Thyroid gland (tissue), 4 donors: ENCODE measurements at places on chromosomes 4 and X.

- no peak for DNase-seq
Measured at GRCh38 chr4:78938474-78938867, 767 bp downstream of the PAQR3 start.

GRCh38 chr4:144318797-144319196, 178.3 kb upstream of the GYPA start:
- no peak for DNase-seq

GRCh38 chrX:140503714-140504351, 1.0 kb downstream of the SOX3 start:
- DNase-seq: peak; percentile 34

DNA sequence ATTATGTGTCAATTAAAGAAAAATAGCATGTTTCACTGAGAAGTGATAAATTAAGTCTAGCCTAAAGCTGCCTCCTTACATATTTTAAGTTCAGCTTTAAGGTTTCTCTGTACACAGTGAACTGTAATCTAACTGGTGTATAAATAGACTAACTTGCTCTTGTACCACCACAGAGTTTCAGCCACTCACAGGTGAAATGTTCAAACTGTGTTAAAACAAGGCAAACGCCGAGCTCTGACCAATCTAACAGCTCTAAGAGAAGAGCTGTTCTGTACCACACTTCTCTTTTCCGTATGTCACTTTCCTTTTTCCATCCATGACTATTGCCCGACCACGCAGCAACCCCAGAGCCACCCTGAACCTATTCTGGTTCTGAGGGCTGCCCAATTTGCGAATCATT, 64.5 kb downstream of the DCHS2 start:
- DNase-seq: no peak

- DNase-seq: no peak
Measured at GRCh38 chr4:105139646-105140045, 7.0 kb upstream of the TET2 start.

DNA sequence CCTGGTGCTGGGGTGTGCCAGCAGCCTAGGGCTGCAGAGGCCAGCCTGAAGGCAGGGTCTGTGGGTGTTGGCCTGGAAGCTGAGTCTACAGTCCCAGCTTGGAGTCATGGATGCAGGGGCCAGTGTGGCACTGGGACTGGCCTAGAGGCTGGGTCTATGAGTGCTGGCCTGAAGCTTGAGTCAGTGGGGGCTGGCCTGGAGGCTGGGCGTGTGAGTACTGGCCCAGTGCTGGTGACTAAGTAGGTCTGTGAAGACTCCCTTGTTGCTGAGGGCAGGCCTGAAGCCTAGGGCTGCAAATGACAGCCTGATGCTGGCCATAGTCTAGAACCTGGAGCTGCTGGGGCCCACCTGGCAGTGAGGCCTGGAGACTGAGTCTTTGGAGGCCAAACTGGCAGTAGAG, 31.3 kb upstream of the ALG13 start:
- no peak for DNase-seq

- DNase-seq: no peak
Measured at GRCh38 chr4:1863297-1864033, 7.5 kb upstream of the LETM1 start.

- no peak for DNase-seq
Measured at GRCh38 chr4:69951602-69952001, 13.9 kb downstream of the CSN2 start.

DNA sequence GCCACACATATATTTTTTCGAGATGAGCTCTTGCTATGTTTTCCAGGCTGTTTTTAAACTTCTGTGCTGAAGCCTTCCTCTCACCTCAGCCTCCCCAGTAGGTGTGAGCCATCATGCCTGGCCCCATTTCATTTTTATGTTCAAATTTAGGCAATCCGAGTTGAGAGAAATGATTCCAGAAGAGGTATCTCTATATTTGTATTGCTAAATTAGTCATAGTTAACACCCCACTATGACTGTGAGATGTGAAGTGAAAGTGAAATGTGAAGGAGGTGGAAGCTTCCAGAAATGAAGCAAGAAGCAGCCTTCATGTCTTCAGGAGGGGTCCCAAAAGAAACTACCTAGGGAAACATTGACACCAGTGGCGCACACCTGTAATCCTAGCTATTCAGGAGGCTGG, 17.7 kb downstream of the APELA start:
- DNase-seq: no peak

GRCh38 chr4:89283226-89284009, 24.2 kb downstream of the GPRIN3 start:
- DNase-seq: no peak

DNA sequence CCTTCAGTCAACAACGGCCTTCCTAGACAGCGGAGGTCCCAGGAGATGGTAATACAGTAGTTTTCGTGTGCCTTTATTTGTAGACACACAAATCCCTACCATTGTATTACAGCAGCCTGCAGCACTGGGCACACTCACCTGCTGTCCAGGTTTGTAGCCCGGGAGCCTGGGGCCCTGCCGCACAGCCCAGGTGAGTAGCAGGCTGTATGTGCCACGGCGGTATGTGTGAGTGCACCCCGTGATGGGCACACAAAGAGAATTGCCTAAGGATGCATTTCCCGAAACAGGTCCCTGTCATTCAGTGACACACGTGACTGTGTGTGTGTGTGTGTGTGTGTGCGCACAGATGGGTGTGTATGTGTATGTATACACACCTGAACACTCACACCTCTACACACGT, 8.1 kb upstream of the SLC25A6 start:
- DNase-seq: no peak

DNA sequence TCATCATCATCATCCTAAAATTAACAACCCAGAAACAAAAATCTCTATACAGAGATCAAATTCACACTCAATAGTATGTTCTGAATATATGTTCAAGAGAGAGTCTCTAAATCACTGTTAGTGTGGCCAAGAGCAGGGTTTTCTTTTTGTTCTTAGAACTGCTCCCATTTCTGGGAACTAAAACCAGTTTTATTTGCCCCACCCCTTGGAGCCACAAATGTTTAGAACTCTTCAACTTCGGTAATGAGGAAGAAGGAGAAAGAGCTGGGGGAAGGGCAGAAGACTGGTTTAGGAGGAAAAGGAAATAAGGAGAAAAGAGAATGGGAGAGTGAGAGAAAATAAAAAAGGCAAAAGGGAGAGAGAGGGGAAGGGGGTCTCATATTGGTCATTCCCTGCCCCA, 32.3 kb downstream of the CYBB start:
- no peak for DNase-seq

DNA sequence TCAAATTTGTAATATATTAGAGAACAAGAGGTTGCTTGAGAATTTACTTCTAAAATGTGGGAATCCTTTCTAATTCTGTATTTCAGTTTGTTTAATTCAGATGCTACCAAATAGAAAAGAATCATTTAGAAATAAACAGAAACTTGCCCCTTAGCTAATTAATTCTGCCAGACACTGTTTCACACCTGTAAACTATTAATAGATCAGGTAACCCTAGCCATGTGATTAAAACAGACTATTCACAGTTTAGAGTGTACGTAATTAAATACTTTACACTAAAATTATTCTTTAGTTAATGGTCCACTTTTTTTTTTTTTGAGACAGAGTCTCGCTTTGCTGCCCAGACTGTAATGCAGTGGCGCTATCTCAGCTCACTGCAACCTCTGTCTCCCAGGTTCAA, 124.0 kb downstream of the PTPN13 start:
- no peak for DNase-seq

DNA sequence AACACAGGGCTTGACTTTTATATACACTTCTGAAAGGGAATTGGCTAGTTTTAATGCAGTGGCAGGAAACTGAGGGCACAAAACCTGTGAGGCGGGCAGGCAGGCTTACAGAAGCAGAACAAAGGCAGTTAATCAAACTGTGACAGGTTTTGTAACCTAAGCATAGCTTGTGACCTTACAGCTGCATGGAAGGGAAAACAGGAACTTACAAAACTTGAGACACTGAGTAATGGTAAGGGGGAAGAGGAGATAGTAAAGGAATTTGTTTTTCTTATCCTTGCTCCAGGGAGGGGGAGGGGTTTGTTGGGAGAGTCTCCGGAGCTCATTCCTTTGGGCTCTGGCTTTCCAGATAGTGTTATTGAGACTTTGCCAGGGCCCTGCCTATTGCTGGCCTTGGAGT, 55.6 kb downstream of the SLITRK4 start:
- no peak for DNase-seq

DNA sequence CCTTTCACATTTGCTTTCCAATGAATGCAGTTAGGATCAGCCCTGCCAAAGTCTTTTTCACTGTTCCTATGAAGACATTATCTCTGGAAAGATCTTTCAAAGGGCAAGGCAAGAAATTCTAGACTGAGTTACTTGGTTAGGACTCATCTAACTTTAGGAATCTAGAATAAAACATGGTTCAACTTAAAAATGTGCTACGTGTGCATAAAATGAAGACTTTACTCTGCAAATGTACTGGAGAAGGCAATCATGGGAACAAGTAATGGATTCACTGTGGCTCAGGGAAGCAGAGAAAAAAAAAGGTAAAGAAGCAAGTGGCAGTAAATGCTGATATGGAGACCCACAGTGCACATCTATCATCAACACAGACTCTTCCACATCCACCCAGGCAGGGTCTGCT, 297.4 kb downstream of the HNRNPD start:
- DNase-seq: no peak

DNA sequence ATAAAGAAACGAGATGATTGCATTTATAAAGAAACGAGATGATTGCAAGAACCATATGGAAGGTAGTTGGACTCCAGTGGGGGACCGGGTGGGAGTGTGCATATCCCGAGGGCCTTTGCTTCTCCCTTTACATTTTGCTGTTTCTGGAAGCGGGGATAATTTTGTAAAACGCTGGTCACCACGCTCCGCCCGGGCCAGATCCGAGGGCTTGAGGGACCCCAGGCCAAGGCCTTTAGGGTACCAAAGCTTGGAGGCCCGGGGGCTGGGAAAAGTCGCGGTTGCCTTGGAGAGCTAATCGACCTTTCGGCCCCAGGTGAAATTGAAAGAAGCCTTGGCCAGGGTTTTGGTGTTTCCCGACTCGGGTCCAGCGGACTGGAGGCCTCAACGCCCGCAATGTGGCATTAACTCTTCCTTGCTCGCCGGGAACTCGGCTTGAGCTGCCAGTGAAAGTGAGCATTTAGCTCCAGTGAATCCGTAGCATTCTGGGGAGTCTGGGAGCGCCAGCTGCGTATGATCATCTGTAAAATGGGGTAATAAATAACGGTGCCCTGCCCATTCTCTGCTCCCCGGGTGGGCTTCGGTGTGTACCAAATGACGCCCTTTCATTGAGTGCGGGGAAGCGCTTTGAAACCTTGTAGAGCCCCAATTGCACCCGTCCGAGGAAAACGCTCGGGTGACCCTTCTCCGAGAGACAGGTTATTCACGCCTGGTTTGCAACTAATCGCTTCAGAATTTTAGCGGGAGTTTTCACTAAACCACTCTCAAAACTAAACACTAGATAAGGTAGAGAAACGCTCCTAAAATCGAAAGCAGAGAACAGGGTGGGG, 4.5 kb downstream of the NKX3-2 start:
- no peak for DNase-seq

GRCh38 chrX:71622576-71623450, 4.5 kb upstream of the CXCR3 start:
- peak; percentile 91 for DNase-seq

GRCh38 chr4:105116616-105117319, 29.9 kb upstream of the TET2 start:
- DNase-seq: peak; percentile 26

GRCh38 chr4:184936071-184936470, 82.2 kb upstream of the HELT start:
- no peak for DNase-seq

DNA sequence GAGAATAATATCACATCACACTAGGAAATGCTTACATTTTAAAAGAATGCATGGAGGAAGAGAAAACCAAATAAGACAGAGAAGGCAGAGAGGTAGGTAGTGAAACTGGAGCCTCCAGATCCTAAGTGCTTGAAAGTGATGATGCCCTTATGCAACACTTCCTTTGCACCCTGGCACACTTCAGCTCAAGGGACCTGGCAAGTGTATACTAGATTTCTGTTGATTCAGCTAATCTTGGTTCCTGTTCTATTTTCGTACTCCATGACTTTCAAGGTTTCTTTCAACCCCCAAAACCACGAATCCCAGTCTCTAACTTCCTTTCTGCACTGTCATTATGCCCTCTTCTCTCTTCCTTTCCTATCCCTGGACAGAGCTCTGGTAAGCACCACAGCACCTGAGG, 36.9 kb upstream of the SH3KBP1 start:
- DNase-seq: peak; percentile 1

- no peak for DNase-seq
Measured at GRCh38 chrX:1658071-1658491, 43.2 kb downstream of the ASMT start.

- peak; percentile 88 for DNase-seq
Measured at GRCh38 chrX:129980540-129981199, 1.8 kb upstream of the BCORL1 start.

DNA sequence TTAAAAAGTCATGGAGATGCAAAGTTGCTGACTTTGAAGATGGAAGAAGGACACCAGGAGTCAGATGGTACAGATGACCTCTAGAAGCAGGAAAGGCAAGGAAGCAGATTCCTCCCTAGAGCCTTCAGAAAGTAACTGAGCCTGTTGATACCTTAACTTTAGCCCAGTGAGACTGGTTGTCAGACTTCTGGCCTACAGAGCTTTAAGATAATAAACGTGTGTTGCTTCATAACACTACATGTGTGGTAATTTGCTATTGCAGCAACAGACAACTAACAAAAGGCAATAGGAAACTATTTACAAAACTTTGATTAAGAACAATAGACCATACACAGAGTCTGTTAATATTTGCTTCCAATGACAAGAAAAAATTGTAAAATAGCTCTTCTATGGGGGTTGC, 102.0 kb upstream of the USP38 start:
- DNase-seq: no peak

GRCh38 chr4:156401371-156401770, 447.7 kb upstream of the CTSO start:
- DNase-seq: no peak

DNA sequence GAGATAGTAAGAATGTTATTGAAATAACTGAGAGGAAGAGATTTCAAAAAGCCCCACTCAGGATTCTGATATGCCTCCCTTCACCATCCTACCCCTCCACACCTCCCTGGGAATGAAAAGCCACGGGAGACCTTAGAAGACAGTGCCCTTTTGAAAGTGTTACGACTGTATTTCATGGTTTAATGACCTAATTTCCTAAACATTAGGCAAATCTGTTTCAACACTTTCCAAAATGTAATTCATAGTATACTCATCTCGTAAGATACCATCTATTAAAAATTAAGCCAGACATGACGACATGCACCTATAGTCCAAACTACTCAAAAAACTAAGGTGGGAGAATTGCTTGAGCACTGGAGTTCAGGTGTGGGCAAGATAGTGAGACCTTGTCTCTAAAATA, 106.3 kb downstream of the HNRNPD start:
- DNase-seq: no peak

DNA sequence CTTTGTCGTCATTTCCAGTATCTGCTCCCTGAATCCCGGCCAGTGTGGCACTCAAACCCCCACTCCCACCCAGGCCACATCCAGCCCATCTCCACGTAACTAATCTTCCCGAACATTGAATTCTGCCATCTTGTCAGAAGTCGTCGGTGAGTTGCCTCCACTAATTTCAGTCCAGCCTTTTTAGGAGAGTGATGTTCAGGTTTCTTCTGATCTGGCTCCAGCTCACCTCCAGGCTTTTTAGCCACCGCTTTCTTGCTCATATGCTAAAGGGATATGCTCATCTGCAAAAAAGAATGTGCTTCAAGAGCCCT, 1.3 kb downstream of the TMEM165 start:
- DNase-seq: no peak
